ENCODE measurements at places on chromosomes 2 and 18.

GRCh38 chr2:27721884-27722485, 49.5 kb upstream of the MRPL33 start:
- no peak for DNase-seq

- no peak for DNase-seq
Measured at GRCh38 chr2:59076079-59076619, 835.0 kb upstream of the FANCL start.

GRCh38 chr18:32470460-32470713, 295 bp downstream of the GAREM1 start:
- no peak for DNase-seq

DNA sequence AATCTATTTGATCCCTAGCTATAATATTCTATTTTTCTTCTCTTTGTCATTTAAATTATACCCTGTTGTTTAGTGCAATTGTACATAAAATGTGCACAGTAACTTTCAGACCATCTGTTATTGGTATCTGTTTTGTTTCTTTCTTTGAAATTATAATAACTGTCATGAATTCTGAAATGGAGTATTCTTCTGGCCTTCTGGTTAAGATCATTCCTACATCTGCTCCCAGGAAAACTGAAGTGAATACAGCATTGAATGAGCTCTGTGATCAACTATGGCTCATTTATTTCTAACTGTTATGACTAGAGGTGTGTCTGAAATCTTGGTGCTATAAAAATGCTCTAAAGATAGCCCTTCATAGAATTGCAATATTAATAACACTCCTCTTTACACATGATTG, 788.4 kb upstream of the TMEFF2 start:
- DNase-seq, result no peak

- DNase-seq, result no peak
Measured at GRCh38 chr18:79643054-79643984, 36.3 kb upstream of the CTDP1 start.

DNA sequence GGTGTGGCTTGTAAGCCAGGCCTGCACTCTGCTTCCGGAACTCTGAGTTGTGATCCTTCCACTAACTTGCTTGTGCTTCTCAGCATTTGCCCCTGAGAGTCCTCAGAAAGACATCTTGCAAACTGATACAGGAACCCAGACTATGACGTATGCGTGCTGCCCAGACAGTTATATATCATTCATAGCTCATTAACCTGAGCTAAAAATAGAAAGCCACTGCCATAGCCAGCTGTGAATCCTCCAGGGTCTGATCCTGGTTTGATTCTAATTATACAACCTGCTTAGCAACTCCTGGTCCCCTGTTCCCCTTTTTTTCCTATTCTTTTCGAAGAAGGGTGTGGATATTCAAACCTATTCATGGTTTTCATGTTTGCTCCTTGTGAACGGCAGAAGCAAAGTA, 63.7 kb downstream of the MARCHF4 start:
- no peak for DNase-seq

DNA sequence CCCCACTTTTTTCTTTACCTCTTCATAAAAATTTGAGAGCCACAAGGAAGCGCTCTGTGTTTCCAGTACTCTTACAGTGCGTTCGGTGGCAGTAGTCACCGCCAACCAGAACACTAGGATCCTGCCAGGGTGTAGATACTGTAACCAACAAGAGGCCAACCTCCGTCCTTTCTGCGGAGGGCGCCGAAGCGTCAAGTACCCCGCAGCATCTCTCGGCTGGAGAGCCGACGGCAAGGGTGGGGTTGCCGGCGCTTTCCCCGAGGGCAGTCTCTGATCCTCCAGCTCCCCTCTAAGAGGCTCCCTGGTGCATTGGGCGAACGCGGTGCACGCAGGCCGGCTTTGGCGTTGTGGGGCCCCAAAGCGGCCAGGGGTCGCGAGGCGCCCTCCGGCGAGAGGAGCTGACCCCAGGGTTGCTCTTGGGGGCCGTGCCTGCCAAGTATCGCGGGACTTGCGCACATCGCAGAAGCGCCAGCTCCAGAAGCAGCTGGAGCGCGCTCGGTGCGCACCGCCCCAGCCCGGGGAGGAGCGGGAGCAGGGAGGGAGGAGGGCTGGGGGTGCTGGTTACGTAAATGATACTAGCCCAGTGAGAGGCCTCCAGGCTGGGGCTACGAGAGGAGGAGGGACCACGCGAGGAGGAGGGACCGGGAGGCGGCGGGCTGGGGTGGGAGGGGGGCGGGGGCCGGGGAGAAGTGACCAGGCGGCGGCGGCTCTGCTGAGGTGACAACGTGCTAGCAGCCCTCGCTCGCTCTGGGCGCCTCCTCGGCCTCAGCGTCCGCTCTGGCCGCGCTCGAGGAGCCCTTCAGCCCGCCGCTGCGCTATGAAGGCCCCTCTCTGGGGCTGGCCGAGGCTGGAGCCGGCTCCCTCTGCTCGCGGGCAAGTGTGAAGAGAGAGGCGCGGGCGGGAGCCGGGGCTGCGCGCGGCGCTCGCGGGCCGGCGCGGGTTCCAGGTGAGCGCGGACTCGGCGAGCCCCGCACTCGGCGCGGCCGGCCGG, at the start of gene GALNT13:
Gene GALNT13, plus strand, starts transcription at position 692 of the 991 bp plus-strand sequence.
- no peak for DNase-seq

DNA sequence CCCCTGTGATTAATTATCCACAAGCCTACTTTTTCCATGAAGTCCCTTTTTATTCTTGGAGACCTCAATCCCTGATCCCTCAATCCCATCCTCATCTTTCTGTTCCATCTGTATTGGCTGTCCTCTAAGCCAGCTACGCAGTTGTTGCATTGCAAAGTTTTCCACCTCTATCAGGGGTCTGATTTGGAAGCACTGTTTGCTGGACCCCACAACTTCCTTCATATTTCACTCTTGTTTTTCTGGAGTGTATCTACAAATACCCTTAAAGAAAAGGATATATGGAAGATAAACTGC, 22.4 kb downstream of the FN1 start:
- DNase-seq, result no peak
